NCI-H1436 treated with DMSO at 0.1 percent for 48 hours (cell line): ENCODE measurements at places on chromosomes 1 and 21.

DNA sequence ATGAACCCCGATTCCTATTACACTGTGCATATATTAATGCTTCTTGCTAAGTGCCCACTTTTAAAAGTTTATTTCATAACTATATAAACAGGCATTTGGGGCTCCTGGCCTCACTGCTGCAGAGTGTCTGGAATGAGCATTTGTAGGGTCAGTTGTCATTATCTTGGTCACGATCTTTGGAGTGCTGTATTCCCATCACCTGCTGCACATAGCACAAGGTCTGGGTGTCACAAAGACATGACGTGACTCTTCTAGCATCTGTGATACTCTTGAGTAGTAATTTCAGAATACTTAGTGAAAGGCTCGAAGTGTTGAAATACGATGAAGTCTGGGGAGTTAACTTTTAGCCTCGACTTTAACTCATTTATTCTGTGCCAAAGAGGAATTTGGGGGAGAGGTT is 186.4 kb downstream of the FMN2 start:
- DNase-seq: no peak

- DNase-seq: no peak
Observed at GRCh38 chr1:37472281-37472680, 2.1 kb upstream of the ZC3H12A start.

DNA sequence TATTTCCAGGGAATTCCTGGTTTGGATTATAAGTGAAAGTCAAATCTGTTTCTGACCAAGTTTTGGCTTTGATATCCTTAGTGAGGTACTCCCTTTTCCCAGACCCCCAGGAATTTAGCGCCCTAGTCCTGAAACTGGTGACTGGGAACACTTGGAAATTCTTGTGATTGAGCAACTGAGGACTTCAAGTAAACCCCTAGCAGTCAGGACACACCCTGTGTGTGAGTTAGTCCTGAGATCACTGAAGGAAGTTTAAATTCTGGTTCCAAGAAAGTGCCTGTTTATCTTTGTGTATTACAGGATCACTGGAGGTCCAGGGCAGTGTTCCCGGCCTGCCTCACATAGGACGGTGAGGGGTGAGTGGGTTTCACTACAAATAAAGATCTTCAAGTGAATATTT is 95.1 kb upstream of the F3 start:
- no peak for DNase-seq

- DNase-seq: no peak
Observed at GRCh38 chr1:217493290-217493689, 137.6 kb downstream of the GPATCH2 start.

- DNase-seq: no peak
Observed at GRCh38 chr1:43930168-43930948, 3.2 kb upstream of the ARTN start.

- no peak for DNase-seq
Observed at GRCh38 chr21:33666153-33666552, 23.9 kb downstream of the ITSN1 start.

DNA sequence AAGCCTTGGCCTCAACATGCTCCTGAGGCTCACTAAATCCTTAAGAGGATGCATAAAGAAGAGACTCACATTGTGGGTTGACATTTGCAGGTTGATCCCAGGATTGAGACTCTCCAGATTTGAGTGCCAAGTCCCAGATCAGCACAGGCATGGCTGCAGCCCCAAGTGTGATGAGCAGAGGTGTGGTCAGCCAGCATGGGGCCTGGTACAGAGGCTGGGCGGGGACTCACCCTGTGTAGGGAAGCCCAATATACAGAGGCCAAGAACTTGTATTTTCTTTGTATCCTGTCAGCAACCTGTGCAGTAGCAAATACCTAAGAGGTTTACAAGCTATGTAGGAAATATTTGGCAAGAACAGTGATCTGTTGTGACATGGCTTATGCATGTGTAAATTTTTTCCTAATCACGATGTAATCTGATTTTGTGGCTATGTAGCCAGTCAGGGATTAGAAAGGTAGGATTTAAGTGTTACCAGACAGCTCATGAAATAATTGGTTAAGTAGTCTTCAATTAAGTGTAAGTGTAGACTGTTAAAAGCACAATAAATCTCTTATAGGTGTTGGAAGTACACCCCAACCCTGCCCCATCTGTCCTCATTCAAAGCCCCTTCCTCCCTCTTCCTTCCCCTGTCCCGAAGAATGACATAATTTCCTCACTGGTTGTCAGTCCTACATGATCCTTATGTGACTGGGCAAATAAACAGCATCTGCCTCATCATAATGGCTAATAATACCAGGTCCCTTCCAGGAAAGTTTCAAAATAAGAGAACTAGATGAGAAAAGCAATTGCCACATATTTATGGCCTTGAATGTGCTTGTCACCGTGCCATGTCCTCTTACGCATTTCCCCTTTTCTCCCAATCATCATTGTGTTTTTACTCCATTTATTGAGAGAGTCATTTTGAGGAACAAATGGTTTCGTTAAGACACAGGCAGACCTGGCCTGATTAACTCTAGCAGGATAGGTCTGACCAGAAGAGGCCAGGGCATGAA is 120.9 kb downstream of the HLX start:
- DNase-seq: no peak

GRCh38 chr1:168972887-168973286 is 133.6 kb upstream of the ATP1B1 start:
- DNase-seq: no peak
